ENCODE measurements at places on chromosomes 3 and 15.

- DNase-seq = no peak
These were observed 180.4 kb upstream of the CTNNB1 start for GRCh38 chr3:41018855-41019254.

DNA sequence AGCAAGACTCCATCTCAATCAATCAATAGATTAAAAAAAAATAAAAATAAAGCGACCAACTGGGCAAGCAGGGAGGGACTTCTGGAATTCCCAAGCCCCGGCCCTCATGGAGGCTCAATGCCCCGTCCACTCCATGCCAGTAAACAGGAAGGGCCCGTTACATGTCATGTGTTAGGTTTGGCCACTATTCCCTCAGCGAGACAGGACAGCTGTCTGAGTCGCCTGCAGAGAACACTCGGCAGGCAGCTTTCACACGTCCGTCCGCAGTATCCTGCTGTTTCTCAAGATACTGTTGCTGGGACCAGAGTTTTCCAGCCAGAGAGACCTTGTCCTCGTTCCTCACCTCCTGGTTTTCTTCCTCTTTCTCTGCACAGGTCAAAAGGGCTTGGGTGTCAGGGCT, 18.0 kb downstream of the TMEM44 start:
- DNase-seq = no peak

GRCh38 chr3:44525060-44525459, 29.9 kb upstream of the ZKSCAN7 start:
- DNase-seq = no peak

DNA sequence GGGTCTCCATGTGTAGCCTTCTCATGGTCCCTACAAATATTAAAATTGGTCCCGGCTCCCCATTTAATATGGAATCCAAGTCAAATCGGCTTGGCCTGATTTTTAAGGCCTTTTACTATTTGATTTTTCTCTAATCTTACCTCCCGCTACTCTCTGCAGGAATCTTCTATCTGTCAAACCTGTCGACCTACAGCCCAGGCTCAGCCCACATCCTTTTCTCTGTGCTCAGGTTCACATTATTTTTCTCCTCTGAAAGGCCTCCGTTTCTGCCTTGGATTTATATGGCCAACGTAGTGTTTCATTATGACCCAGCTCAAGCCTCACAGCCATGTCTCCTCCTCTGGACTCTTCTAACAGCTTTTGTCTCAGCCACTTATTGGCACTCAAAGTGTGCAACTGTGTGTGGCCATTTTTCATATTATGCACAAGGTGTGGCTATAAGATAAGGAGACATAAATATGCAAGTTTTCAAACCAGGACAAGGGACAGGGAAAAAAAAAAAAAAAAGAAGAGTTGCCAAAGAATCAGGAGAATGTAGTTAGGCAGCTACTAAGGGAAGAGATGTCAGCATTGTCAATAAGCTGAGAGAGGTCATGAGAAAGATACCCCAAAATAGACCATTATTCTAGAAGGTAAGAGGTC, 2.1 kb upstream of the GLCE start:
- no peak for DNase-seq

DNA sequence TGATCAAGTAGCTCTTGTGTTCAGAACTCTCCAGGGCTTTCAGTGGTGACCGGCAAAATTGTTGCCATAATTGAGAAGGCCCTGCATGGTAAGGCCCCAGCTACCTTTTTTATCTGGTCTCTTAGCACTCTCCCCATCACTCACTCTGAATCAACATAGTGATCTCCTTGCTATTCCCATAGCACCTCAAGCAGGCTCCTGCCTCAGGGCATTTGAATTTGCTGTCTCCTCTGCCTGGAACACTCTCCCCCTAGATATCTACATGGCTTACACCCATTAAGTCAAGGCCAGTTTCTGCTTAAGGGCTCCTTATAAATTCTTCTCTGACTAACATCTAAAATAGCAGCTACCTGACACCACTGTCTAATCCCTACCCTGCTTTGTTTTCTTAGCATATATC, 3.3 kb upstream of the ARID3B start:
- DNase-seq = no peak

All from SJSA1 (cell line).